Neural progenitor cell (in vitro differentiated cells): ENCODE measurements at places on chromosomes 11 and 22. TPM values are rescaled to one million over a fixed set of nuclear protein-coding genes. Genes with fewer than 3 reads are reported as not detected.

DNA sequence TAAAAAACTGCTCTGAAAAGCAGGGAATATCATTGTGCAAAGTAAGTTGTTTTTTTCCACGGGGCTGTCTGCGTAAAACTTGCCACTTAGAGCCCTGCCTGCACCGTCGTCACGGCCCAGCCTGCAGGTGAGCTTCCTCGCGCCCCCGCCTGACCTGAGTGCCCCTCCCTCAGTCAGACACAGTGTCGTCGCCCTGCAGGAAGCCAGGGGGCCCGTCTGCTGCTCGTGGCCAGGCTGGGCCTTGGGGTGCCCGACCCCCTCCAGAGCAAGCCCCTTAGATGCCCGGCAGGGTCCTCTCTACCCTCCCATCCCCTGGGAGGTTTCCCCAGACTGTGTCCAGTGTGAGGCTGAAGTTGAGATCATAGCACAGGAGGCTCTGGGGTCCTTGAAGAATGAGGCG is 31.6 kb downstream of the SBF1 start:
- no peak for DNase-seq

DNA sequence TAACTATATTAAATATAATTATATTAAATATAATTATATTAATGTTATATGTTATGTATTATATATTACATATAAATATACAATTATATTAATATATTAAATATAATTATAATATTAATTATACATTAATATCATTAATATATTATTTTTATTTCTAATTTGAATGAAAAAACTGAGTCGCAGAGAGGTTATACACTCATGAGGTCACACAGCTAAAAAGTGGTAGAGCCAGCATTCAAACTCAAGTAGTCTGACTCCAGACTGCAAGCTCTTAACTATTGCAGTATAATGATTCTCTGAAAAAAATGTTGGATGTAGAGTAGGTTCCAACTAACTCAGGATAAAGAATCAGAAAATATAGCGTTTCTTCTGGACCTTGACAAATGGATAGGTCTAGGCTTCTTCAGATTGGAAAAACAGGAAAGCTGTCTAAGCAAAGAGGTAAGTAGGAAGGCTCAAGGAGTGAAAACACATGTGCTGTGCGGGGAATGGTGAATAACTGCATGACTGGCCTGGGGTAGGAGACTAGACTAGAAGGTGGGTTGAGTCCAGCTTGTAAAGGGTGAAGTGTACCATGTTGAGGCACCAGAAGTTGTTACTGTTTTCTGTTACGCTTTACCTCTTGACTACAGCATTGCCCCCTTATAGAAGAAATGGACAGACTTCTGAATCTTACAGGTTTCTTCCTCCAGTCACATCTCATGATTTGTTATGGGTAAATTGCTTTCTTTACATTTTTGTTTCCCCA is 80.3 kb downstream of the TRIM44 start:
- no peak for DNase-seq

GRCh38 chr11:57314221-57314973 is 10.4 kb downstream of the TNKS1BP1 start:
- no peak for DNase-seq

GRCh38 chr22:19110646-19111045 is 11.6 kb downstream of the DGCR2 start:
- DNase-seq, result no peak

GRCh38 chr22:34294476-34294875 is 374.2 kb upstream of the LARGE1 start:
- DNase-seq, result no peak

- no peak for DNase-seq
These were observed 325.9 kb downstream of the MIAT start for GRCh38 chr22:26983311-26983710.

DNA sequence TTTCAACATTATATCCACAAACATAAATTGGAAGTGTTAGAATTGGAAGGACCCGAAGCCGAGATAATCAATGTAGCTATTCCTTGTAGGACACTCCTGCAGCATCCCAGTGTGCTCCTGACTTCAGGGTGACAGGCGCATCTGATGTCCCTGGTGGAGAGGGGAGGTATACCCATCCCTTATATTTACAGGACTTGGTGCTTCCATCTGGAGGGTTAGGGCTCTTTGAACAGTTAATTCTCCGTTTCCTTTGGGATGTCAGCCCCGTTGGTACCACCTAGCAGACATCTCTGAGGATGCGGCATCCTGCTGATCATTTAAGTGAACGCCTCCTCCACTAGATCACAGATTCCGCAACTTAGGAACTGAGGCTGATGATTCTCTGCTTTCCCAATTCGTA is 451.3 kb downstream of the OPCML start:
- peak; percentile 30 for DNase-seq

- DNase-seq, result no peak
These were observed 62.0 kb upstream of the YPEL1 start for GRCh38 chr22:21797444-21798221.

GRCh38 chr11:32109138-32109537 is 18.3 kb downstream of the RCN1 start:
- DNase-seq, result no peak

LRRC56 gene
- 0.45 and 1.4 TPM in 2 replicates for total RNA-seq

AIP gene
- total RNA-seq, result 20.3 and 38.5 TPM in 2 replicates

OLFML1 gene
- not detected in 2 replicates for total RNA-seq
